Germinal center (tissue), 1 donor: ENCODE measurements at places on chromosomes 3 and 15.

GRCh38 chr3:172189987-172190603, 150.7 kb downstream of the FNDC3B start:
- DNase-seq = no peak

DNA sequence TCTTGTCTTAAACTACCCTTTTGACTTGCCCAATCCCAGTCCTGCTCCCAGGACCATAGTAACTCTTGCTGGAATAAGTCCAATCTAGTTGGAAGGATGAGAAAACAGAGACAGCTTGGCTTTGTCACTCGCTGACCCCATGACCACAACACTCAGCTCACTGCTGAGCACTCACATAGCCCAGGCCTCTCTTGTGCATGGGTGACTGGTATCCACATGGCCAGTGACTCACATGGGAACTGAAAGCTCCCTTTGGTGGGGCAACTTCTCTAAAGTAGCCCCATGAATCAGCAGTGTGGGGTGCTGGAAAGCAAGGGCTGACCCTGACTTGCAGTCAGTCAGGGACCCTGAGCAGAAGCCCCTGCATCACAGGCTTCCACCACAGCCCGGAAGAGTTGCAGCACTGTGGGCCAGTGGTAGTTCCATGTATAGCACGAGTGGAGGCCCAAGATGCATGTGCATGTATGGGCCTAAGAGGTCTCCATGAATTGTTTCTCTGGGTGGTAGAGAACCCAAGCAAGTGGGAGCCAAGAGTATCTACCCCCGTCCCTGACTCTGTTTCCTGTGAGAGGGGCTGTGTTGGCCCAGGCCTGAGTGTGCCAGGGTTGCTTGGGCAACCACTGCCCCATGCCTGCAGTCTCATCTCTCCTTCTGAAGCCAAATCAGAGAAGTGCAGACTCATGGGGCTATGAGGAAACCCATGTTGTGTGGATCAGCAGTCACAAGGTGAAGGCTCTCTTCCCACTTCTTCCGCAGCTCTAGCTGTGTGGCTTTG, 62.1 kb upstream of the XCR1 start:
- DNase-seq = no peak

GRCh38 chr3:181017690-181018089, 28.2 kb upstream of the DNAJC19 start:
- no peak for DNase-seq

GRCh38 chr3:174110761-174111160, 713.2 kb downstream of the NLGN1 start:
- no peak for DNase-seq
